ENCODE measurements at places on chromosomes 4 and X.

DNA sequence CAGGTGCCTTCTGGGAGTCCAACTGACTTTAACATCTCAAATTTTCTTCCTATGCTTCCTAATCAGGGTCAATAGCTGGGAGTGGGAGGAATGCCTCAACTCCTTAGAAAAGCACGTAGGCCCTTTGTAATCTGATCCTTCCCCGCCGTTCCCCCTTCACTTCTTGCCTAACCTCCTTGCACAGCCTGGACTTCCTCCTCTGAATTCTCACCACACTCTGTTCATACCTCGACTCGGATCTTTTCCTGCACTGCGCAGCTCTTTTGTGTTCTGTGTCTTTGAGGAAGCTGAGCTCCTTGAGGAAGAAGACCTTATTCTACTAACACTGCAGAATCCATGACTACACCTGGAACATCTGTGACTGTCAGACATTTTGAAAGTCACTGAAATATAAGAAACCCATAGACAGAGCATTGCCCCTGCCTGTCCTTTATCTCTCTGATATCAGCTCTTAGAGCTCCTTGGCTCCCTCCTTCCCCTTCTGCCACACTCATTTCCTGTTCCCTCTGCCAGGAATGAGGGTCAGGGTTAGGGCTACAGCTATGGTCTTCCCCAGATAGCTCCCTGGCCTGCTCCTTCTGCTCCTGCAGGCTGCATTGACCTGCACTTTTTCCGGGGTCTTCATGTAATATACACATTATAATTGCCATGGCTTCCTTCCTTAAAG is 140.2 kb upstream of the LDB2 start:
- no peak for DNase-seq

GRCh38 chrX:142831961-142832530 is 193.7 kb upstream of the SPANXN4 start:
- no peak for DNase-seq

DNA sequence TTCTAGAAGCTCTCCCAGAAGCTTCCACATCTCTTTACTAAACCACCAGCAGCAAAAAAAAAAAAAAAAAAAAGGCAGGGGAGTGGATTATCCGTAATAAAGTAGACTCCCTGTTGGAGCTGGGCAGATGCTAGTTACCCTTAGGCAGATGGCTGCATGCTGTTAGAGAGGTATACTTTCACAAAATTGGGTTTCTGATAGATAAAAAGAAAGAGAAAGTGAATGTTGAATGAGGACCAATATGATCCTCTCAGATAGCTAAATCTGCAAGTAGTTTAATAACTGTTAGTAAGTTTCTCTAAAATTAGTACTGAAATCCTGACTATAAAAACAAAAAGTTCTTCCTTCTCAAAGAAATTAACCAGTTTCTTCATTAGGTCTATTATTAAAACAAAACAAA is 195.4 kb downstream of the ANAPC10 start:
- DNase-seq, result no peak

- DNase-seq, result no peak
These were observed 96.3 kb downstream of the C4orf51 start for GRCh38 chr4:145776208-145776607.

DNA sequence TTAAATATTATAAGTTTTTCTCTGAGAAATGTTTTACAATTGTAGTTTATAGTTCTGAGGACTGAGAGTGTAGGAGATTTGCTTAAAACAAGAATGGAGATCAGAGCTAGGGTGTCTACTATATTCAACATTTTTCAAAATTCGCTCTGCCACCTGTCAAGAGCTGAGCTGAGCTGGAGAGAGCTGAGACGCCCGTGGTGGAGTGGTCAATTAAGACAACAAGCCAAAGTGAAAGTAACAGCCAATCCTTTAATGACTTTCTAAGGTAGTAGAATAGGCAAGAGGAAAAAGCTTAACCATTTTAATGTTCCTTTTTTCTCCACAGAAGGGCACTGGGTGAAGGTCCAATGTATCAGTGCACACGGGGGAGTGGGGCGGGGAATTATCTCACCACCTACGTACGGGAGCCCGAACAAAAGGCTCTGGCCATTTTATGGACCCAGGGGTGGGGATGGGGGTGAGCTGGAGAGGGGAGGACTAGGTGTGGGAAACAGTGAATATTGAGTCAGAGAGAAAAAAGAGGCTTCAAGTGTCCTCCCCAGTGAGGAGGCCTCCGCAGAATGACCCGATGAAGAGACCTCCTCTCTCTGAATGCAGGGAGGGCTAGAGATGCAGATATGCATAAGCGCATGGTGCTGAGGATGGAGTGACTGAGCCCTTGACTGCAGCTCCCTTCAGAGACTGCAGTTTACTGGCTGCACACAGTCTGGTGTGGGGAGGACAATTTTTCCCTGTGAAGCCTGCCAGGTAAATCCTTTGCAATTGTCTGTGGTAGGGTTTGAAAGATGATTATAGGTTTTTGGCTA is 60.8 kb downstream of the SPCS3 start:
- DNase-seq, result no peak

DNA sequence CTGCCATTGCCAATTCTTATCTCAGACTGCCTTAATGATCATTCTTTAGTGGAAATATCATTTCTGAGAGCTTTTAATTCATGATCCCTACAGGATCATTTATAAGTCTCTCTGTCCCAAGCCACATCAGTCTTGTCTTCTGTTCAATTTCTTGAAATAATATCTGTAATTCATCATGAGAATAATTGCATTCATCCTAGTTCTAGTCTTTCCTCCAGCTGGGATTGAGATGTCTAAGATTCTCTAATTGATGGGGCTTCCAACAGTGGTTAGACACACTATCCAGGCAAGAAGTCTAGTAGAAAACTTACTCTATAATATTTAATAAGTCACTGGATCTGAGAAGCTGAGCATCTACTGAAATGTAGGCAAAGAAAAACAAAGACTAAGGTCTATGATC is 854.7 kb upstream of the ADGRL3 start:
- no peak for DNase-seq

GRCh38 chrX:15233416-15234015 is 36.4 kb downstream of the ASB9 start:
- DNase-seq, result no peak

- DNase-seq, result peak; percentile 87
These were observed 828 bp downstream of the MCUB start for GRCh38 chr4:109560687-109561461.

GRCh38 chrX:150574559-150575418 is 6.4 kb downstream of the MTM1 start:
- peak; percentile 68 for DNase-seq

- DNase-seq, result no peak
These were observed 32.9 kb upstream of the DKK2 start for GRCh38 chr4:107069049-107069448.

DNA sequence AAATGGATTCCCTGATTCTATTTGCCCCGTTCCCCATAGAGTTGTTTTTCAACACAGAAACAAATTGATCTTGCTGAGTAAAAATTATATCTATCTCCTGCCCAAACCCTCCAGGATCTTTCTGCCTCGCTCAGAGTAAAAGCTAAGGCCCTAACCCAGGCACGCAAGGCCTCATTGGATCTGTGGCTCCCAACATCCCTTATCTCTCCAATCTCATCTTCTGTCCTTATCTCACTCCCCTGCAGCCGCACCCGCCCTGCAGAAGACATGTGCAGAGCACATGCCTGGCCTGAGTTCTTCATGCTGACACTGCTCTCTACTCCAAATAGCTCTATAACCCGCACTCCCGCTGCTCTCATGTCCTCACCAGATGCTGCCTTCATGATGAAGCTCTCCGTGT is 543.8 kb upstream of the ZFP42 start:
- DNase-seq, result no peak

GRCh38 chrX:44828008-44828605 is 15.7 kb upstream of the DUSP21 start:
- DNase-seq, result no peak

DNA sequence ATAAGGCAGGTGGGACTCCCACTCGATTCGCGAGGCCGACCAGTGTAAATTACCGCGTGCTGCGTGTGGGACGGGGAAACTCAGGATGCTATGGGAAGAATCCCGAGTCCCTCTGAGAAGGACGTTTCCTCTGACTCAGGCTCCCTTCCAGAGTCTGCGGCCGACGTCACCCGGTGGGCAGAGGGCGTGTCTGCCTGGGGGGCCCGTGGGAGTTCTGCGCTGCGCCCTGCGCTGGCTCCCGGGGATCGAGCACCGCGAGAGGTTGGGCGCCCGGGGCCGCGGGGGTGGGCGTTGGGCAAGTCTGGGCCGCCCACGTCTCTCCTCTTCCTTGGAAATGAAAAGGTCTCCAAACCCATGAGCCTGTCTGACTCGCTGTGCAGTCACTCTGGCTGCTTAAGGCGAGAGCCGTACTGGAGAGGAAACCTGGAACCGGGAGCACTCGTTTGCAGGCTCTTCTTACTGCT is 568 bp downstream of the NIPAL1 start:
- DNase-seq, result peak; percentile 73

GRCh38 chr4:89067417-89067816 is 10.4 kb upstream of the FAM13A start:
- no peak for DNase-seq

DNA sequence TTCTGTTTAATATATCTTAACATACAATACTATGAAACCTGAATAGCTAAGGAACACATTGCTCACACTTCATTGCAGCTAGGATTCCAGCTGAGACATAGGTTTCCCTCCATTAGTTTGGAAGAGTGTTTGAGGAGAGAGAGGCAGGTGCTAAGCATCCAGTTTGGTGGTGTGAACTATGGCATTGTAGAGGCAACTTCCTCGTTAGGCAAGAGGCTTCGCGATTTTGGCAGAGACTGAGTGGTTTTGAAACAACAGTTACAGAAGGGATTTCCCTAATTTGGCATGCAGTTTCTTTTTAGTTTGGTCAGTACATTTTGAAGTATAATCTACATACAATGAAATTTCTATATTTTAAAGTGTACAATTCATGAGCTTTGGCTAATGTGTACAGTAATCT is 117.1 kb upstream of the BMP3 start:
- DNase-seq, result no peak

DNA sequence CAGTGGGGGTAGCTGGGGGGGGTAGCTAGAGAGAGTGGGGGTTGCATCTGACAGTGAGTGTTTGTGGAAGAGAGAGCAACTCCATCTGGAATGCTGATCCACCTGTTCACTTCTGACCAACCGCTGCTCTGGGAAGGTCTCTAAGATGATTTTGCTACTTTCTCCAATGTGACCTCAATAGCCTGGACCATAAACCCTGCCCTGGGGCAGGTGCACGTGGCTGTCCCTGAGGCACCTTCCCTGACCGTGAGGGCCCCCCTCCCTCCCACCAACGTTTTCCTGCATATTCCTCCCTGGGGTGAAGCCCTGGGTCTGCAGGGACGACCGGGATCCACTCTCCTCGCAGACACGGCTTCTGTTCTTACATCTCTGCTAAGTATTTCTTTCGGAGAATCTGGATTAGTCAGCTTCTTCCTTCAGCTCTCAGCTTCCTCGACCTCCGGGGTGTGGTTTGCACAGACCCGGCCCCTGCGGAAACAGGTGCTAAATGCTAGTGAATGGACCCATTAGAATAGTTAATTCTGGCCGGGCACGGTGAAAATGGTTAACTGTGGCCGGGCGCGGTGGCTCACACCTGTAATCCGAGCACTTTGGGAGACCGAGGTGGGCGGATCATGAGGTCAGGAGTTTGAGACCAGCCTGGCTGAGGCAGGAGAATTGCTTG is 21.4 kb upstream of the PLCXD1 start:
- peak; percentile 53 for DNase-seq

DNA sequence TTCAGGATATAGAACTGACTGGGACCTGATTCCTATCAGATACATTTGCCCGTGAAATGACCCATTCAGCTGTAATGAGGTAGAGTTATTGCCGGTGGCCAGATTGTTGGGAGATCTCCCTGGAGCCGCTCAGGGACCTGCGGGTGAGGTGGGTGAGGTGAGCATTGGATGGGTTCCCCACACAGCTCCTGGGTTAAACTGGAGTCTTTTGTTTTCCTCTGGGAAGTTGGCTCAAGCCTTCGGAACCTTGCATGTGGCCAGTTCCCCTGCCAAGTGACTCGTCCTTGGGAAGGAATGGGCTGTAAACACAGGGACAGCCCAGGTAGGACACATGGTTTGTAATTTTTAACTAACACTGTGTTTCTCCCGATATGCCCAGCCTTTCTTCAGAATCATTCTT is 31.6 kb upstream of the KIT start:
- no peak for DNase-seq

DNA sequence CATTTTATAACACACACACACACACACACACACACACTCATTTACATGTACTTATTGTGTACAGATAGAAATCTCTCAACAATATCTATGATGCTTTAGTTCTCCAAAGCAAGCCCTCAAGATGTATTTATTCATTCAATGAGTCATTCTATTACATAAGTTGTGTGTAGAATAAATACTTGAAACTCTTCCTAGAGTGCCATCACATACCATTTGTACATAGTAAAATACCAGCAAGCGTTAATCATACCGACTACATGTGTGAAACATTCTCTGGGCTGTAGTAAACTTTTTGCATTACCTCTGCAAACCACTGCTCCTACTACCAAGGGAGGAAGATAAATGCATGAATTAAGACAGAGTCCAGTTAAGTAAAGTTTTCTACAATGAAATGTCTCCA is 70.9 kb downstream of the EPHA5 start:
- DNase-seq, result no peak

- no peak for DNase-seq
These were observed 14.7 kb upstream of the USP53 start for GRCh38 chr4:119197772-119198212.

Measured in activated CD4-positive, alpha-beta T cell treated with anti-CD3 and anti-CD28 coated beads, Interleukin-2, amount 10 ng/mL, durations not matched to agents 24 days and 14 days (primary cell).